Stimulated activated CD8-positive, alpha-beta memory T cell treated with anti-CD3 and anti-CD28 coated beads, Interleukin-4, amount 100 ng/mL, for 4 hours (primary cell): ENCODE measurements at places on chromosomes 5 and 9.
A peak's percentile ranks its signal among the peaks of the same experiment; 100 is the strongest.

DNA sequence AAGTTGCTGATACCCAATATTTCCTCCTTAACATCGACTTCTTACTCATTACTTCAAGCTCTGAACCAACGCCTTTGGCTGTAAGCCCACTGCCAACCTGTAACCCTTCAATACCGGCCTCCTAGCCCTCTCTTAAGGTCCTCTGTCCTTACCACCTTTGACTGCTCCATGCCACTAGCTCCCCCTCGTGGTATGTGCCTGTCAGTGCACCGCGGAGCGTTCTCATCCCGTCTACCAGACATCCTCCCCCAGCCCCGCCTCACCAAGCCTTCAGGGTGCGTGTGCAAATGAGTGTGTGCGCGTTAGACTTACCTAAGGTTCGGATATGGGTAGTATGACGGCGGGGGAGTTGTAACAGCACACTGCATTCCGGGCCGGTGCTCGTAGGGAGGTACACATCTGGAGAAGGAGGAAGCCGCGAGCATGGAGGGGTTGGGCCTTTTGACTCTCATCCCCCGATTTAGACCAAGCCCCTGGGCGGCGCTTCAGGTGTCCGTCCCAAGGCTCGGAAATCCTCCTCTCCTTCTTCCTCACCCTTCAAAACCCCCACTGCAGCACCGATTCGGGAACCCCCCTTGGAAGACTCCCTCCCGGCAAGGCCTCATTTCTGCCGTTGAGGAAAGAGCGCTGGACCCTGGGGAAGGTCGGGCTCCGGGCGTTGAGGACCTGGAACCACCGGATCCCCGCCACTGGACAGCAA is 2.8 kb upstream of the MYORG start:
- DNase-seq: peak; percentile 83

DNA sequence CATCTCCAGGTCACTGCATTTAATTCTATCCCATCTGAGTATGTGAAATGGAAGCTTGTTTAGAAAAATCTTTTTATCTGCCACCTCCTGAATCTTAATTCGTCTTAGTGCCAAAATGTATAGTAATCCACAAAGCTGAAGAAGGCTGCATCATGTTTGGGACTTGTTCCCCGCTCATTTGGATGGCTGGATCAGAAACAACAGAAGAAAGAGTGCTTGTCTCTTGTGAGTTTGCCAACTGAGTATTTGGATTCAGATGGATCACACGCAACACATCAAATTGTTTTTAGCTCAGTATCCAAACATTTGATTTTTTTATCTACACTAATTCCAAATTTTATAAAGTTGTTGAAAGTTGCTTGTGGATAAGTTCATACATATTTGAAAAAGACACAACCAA is 197.2 kb upstream of the PAPPA start:
- no peak for DNase-seq

DNA sequence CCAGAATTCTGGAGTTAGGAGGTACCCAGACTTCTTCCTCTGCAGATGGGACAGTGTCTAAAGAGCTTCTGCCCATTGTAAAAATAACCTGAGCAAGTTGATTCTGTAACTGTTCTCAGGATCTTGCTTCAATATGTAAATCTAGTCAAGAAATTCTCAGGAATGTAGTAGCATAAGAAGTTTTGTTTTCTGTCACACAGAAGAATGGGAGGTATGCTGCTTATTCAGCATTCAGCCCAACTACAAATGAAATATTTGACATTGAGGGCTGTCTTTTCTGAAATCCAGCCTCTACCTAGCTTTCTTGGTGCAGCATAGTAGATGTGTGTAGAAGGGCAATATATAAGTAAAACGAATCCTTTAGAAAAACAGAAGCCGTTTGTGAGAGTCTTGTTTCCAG is 13.8 kb downstream of the MACIR start:
- no peak for DNase-seq

DNA sequence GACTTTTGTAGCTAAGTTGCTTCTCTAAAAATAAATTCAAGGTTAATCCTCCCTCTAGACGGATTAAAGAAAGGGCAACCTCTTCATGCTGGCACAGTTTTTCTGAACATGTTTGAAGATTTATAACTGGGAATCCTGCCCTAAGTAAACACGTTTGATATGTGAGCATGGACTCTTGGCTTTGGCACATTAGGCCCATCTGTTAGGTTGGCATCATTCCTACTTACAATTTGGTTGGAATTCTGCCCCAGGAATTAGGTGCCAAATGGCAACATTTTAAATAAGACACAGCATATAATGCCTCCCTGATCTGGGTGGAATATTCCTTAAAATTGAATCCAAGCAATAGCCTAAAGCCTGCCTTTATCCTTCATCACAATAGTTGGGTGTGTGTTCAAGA is 372.3 kb upstream of the CDH18 start:
- DNase-seq: no peak

- DNase-seq: no peak
These were observed 51.8 kb downstream of the ELAVL2 start for GRCh38 chr9:23774266-23774665.

DNA sequence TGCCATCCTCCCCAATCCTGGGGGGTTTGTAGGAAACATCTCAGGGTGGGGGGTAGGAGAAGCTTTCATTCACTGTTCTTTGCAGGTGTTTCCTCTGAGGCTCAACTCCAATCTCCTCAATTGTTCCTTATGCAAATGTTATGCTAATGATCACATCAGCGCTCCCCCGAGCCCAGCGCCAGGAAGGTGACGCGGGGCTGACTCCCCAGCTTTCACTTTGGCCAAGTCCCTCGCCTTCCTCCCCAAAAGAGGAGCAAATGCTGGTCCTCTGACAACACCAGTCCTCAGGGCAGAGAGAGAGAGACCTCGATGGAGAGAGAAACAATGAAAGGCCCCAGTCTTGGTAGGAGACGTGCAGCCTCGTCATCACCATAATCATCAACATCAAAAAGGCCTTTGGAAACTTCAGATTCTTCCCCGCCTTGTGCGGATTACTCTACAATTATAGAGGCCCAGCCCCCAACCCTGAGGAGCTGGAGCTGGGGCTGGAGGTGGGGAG is 39.1 kb downstream of the PCDH1 start:
- no peak for DNase-seq

- DNase-seq: no peak
These were observed 101.1 kb upstream of the CACNA1B start for GRCh38 chr9:137776306-137776995.

DNA sequence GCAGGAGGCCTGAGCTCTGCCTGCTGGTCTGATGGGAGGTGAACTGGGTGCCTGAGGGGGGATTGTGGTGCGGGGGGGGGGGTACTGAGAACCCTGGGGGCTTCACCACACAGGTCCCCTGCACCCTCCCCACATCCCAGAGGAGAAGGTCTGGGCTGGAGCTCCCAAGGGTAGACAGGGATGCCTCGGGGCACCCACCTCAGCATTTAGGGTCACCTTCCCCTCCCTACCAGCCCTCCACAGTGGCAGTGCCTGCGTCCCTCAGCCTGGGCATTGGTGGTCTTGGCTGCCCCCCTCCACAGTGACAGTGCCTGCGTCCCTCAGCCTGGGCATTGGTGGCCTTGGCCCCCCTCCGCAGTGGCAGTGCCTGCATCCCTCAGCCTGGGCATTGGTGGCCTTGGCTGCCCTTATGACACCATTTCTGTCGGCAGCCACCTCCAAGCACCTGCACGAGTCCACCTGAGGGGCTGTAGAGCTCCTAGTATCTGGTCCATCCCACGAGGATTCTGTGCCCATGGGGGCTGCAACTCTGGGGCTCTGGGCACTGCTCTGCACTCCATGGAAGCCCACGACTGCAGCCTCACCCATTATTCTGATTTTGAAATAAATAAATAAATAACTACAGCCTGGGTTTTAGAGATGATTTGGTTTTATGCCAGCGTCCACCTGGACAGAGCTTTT is 21.5 kb downstream of the NKD2 start:
- DNase-seq: no peak

DNA sequence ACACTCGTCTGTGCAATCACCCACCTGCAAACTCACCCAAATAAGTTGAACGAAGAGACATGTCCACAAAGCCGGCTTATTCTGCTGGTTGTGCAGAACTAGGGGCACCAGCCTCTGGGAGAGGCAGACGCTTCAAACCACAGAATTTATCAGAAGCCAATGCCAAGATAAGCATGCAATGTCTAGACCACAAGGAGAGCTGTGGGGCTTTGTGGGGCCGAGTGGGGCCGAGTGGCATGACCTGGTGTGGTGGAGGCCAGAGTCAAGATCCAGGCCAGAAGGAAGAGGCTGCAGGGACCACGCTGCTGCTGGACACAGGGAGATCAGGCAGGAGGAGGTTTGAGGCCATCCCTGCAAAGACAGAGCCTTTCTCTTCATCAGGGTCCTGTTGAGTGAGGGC is 259.0 kb downstream of the IRX2 start:
- no peak for DNase-seq

DNA sequence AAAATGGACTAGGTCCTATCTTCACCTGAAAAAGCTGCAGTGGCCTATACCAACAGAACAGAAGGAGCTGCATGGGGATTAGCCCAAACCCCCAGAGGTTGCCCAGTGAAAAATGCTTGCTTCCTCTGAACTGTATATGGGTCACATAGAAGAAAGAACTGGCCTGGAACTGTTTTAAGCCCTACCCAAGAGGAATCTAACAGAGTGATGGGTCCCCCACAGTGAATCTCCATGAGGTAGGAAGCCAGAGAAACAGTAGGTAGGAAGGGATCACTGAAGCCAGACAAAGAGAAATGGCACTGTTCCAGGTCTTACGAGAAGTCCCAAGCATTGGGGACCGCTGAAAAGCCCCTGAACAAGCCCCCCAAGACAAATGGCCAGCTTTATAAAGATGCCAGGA is 28.8 kb upstream of the TRIM32 start:
- DNase-seq: no peak

DNA sequence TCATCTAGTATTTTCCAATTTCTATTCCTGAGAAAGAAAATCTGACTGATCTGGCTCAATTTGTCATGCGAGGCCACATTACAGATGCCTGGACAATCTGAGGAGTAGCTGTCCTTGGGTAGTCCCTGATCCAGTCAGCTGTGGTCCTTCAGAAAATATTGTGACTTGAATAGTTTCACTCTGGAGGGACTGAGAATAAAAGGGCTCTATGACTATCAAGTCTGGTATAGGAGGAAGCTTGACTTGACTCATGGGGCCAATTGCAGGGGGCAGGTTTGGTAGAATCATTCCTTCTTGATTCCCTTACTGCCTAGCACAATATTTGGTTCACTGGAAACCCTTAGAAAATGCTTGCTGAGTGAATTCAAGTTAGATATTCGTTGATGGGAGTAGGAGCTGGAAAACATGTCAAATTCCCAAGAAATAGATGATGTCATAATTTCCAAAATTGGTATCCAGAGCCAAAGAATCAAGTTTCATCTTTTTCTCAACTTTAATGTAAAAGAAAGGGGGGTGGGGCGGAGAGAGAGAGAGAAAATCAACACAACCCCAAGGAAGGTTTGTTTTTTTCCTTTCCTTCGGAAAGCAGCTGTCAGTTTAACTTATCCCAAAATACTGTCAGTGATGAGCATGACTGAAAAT is 32.4 kb upstream of the STX17 start:
- DNase-seq: no peak

- DNase-seq: no peak
These were observed 4.4 kb downstream of the SLC25A25 start for GRCh38 chr9:128072144-128073021.

DNA sequence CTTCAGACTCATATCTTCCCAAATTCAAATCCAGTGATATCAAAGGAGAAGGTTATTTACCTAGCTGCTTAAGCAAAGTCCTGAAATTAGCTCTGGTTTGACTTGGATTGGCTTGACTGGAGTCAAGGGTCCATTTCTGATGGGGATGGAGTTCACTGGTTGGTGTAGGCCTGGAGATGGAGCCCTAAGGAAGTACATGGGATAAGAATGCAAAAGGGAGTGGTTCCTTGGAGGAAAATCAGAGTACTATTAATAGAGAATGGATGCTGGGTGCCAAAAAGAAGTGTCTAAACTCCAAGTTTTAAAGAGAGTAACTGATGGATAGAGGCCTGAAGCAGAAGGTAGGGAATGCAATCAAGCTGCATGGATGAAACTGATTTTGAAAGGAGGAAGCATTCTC is 13.8 kb downstream of the TXNDC8 start:
- DNase-seq: no peak

GRCh38 chr5:92641031-92641962 is 939.7 kb downstream of the NR2F1-AS1 start:
- no peak for DNase-seq

GRCh38 chr5:150623152-150623877 is 17.1 kb upstream of the SYNPO start:
- DNase-seq: no peak

GRCh38 chr5:132012371-132013005 is 1.0 kb upstream of the ACSL6 start:
- no peak for DNase-seq

- DNase-seq: no peak
These were observed 1509.0 kb downstream of the MAT2B start for GRCh38 chr5:165014439-165014838.

- DNase-seq: no peak
These were observed 330.5 kb upstream of the ZNF462 start for GRCh38 chr9:106532306-106533015.
